Fibroblast of skin of back (primary cell): ENCODE measurements at places on chromosomes 7 and 10.
A peak's percentile ranks its signal among the peaks of the same experiment; 100 is the strongest.

- peak; percentile 9 for DNase-seq
These were observed 31.4 kb downstream of the RPA3 start for GRCh38 chr7:7686811-7687508.

GRCh38 chr7:55310287-55311025 is 54.7 kb upstream of the LANCL2 start:
- no peak for DNase-seq

DNA sequence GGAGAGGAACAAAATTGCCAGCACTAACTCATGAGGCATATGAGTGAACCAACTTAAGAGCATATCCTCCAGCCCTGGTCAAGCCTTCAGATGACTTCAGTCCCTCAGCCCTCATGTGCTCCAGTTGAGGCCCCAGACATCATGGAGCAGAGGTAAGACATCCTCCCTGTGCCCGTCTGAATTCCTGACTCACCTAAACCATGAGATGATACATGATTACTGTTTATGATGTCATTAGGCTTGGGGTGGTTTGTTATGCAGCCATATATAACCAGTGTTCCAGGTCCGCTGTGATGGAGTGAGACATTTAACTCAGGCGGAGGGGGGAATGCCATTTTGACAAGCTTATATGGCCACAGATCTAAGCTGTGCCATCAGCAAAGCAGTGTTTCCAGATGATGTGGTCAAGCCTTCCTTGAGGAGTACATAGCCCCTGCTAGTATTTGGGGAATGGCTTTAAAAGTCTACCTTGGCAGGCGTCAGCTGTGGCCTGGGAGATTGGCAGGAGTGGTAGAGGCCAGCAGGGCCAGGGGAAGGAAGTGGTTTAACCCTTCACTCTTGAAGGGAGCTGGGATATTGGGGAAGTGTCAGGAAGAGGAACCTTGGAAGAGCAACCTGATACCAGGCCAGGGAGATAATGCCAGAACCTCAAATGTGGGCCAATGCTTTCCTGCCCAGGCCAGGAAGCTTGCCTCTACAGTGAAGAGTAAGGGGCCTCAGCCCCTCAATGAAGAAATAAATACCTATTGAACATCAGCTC is 343.0 kb upstream of the PODXL start:
- no peak for DNase-seq

DNA sequence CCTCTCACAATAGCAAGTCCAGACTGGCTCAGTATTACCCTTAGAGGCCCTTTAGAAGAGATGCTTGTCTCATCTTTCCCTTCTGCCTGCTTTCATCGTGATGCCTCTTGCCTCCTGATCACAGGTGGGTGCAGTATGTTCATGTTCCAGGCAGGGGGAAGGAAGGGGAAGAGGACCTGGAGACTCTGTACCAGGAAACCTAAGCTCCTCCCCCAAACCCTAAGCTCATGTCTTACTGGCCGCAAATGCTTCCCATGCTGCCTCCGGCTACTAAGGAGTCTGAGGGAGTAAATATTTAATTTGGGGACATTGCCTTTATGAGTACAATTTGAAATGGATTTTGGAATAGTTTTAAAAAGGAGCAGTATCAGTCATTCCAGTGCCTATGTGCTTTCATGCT is 192.6 kb downstream of the CDCA7L start:
- no peak for DNase-seq

- DNase-seq: peak; percentile 65
These were observed 3.2 kb downstream of the CYP26A1 start for GRCh38 chr10:93076871-93077270.

- no peak for DNase-seq
These were observed 2.1 kb upstream of the TMEM120A start for GRCh38 chr7:75996476-75996875.

DNA sequence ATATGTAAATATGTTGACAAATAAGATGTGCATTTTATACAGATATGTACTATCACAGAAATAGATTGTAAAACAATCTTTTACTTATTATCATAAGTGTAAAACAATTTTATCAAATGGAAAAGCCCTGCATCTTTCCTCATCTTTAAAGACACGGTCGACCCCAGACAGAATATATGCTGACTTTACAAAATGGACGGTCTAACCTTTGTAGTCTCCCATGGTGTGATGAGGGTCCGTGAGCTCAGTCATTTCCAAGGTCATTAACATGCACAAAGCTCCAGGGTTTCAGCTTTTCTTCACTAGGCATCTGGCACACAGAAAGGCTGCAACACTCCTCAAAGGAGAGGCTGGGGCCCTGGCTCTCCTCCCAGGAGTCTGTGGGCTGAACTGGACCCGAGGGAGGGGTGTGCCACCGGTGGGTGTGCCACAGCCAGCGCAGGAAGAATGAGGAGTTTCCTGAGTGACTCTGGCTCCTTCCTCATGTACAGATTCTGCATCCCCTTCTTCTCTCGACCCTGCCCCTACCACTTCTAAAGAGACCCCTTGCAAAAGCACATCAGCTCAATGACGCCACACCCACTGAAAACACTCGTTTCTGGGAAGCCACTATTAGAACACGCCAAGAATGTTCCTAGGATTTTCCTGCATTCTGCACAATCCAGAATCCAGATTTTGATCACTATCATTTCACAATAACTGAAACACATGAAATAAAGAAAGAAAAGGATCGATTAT is 26.2 kb upstream of the ABLIM1 start:
- DNase-seq: peak; percentile 48

DNA sequence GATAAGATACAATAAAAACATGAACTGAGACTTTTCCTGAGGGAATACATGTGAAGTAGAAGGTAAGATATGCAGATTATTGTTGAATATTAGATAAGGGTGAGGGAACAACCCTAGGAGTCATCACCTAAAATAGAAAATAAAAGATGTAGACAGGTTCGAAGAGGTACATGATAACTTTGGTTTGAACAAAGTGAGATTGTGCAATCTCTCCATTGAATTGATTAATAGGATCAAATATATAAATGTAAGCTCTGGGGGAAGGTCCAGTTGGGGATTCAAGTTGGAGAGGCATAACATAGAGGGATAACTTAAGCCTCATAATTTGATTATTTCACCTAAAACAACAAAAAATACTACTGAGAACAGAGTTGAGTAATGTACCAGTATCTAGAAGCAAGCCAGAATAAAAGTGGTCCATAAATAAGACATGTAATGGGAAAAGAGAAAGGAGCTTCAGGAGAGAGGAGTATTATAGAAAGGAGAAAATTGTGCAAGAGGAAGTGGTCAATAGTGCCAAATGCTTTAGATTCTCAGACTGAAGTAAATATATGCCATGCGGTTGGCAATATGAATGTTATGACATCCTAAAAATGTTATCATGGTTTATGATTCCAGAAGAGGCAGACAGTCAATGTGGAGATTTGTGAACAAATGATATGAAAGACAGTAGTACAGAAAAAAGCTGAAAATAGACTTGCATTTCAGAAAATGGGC is 282.3 kb upstream of the CHRM2 start:
- DNase-seq: peak; percentile 37

GRCh38 chr10:66877361-66877760 is 48.5 kb upstream of the LRRTM3 start:
- no peak for DNase-seq

DNA sequence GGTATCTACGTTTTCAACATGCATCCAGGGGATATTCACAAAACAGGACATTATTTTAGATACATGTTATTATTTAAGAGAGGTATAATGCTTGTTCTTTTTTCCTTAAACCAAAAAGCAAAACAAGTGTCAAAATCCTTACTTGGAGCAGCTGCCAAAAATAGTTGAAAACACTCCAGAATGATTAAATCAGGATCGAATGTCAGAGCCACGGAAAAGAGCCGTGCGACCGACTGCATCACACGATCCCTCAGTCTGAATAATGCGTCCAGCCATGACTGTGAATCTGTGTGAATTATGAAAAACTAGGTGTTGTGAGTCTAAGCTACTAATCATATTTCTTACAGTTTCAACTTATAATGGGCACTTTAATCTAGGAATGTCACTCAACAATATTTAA is 126.0 kb downstream of the PARD3 start:
- peak; percentile 46 for DNase-seq

GRCh38 chr10:99443500-99443899 is 13.1 kb upstream of the GOT1 start:
- no peak for DNase-seq

DNA sequence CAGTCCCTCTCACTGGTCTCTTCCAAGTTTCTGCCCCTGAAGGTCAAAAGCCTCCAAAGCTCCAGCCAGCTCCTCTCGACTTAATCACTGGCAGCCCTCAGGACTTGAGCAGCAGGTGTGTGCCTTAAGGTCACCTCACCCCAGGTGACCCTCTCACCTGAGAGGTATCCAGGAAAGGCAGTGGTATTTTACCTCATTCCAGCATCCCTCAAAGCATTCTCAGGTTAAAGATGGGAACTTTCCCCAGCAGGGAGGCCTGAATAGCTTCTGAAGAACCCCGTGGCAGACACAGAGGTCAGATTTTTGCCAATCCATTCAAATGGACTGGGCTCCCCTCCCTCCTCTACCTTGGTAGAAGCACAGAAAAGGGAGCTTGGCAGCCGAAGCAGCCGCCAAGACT is 148.2 kb downstream of the GFRA1 start:
- DNase-seq: no peak

DNA sequence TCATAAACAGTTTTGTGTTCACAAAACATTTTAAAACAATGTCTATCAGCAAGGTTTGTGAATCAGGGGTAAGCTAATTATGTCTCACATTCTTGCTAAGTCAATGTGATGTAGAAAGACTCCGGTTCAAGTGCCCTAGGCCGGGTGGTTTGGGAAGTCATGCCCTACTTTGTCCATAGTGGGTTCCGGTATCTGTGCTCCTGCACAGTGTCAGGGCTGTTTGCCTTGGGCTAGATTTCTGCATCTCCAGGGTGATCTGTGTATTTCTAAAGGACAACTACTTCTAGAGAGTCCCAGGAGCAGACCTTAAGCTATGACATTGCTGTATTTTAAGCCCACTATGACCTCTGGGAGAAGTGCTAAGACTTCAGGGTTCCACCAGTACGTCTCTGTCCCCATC is 504.1 kb downstream of the PLXNA4 start:
- DNase-seq: no peak

DNA sequence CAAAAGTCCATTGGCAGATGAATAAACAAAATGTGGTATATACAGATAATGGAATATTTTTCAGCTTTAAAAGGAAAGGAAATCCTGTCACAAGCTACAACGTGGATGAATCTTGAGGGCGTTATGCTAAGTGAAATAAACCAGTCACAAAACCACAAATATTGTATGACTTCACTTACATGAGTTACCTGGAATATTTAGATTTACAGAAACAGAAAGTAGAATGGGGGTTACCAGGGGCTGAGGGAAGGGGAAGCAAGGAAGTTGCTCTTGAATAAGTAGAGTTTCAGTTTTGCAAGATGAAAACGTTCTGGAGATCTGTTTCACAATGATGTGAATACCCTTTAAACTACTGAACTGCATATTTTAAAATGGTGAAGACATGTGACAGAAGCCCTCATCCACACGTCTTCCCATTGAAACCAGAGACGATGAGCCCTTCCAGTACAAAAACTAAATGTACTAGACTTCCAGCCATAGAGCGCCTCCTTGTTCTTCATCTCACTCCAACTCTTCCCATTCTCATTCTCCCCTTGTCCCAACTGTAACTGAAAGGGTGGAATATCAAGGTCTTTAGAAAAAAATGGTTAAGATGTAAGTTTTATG is 62.4 kb downstream of the MICU1 start:
- no peak for DNase-seq

DNA sequence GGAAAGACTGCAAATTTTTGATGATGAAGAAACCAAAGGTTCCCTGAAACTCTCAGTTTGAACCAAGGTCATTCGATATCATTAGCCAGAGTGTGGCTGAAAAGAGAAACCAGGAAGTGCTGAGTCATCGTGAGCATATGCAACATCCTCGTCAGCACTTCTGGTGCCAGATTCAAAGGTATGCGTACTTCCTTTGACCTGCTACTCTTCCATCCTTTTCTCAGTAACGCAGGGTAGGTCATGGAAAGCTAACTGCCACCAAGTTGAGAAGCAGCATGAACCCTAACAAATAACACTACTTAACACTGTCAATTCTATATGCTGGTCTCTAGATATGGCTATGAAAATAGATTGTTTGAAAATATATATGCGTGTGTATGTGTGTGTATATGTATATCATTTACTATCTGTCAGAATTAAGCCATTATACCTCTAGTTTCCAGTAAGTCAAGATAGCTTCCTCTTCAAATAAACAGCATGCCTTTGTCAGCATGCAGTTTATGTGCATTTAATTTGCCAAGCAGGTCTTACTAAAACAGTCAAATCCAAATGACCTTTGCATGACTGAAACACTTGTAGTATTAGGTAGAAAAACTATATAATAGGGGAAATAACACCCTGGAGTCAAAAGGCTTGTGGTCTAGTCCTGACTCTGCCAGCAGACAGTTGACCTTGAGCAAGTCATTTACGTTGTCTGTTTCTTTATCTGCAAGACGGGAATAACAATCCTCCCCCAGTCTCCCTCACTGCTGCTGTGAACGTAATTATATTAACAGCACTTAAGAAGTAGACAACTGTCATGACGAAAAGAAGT is 26.4 kb downstream of the CDK6 start:
- peak; percentile 88 for DNase-seq

DNA sequence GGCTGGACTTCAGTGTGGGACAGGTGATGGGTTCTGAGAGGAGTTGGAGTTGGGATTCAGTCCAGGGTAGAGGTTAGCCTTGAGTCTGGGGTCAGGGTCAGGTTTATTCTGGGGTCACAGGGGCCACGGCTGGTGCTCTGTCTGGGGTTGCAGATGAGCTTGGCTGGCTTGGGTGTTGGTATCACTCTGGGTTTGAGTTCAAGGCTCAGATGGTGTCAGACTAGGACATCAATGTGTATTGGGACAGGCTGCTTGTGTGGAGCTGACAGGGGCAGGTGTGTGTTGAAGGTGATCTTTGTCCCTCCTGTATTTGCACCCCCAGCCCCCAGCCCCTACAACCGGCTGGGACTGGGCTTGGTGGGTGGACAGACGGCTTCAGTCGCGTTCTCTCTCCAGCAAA is 26.8 kb downstream of the TMEM270 start:
- DNase-seq: no peak

DNA sequence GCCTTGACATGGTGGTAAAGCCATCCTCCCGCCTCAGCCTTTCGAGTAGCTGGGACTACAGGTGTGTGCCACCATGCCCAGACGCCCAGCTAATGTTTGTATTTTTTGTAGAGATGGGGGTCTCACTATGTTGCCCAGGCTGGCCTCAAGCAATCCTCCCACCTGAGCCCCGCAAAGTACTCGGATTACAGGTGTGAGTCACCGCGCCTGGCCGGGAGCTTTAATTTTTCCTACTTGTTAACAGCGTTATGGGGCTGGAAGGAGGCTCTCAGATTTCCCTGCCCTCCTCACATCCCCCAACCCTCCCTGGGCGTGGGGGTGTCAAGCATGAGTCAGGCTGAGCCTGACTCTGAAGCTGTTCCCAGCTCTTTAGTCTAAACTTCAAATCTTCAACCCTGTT is 8.3 kb downstream of the ALKBH4 start:
- no peak for DNase-seq

- DNase-seq: peak; percentile 36
These were observed 61.6 kb upstream of the SRPK2 start for GRCh38 chr7:105450177-105450861.

- peak; percentile 81 for DNase-seq
These were observed 55.2 kb downstream of the EGFR start for GRCh38 chr7:55073976-55074528.

GRCh38 chr7:129730159-129730558 is 118.6 kb downstream of the NRF1 start:
- no peak for DNase-seq
